ENCODE measurements at places on chromosomes 7 and 10.
A peak's percentile ranks its signal among the peaks of the same experiment; 100 is the strongest.

DNA sequence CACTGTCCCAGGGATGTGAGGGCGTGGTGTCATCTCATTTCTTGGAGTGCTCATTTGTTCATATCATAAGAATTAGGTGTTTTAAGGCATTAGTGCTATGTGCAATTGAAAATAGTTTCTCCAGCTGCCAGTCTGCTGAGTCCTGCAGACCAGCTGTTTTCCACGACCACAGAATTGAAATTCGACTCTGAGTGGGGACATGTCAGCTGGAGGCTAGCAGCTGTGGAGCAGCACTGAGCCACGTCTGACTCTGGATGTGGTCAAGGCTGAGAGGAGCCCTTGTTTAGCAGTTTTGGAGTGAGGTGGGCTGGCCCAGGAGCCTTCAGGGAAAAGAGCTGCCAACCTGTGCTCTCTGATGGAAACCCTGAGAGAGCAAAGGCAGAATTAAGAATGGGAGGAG is 156.3 kb upstream of the GRB10 start:
- DNase-seq, result no peak

- DNase-seq, result no peak
These were observed 156.8 kb upstream of the TNS3 start for GRCh38 chr7:47738563-47739166.

- DNase-seq, result peak; percentile 53
These were observed 40.6 kb downstream of the SEC23IP start for GRCh38 chr10:119933179-119933578.

DNA sequence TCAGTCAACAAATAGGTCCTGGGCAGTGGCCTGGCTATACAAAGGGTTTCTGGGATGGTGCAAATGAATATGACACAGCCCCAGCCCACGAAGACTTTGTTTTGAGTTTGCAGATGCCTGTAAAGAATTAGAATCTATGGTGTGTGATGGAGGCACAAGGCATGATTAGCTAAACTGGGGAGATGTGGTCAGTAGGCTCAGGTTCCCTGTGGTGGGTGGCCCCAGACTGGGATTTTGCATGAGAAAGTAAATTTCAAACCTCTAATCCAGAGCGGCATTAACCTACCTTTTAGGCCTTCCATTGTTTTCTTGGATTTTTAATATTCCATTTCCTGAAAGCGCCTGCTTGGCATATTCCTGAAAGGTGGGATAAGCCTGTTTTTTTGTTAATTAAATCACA is 6.4 kb upstream of the CPA5 start:
- DNase-seq, result no peak

GRCh38 chr7:100011516-100011915 is 3.9 kb upstream of the ZKSCAN1 start:
- DNase-seq, result no peak

DNA sequence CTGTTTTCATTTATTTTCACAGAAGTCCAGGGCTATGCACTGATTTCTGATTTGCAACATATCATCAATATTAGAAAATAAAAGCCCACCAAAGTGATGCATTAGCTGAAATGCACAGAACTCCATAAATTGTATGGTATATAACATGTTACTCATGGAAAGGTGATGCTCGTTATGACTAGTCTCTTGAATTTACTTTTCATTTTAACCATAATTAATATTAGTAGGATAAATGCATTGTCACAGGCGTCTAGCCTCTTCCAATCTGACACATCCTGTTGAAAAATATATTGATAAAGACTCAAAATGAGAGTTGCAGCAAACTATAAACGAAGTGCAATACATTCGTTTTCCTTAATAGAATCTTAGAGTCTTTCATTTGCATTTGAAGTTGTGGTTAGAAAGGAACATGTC is 92.4 kb downstream of the CPED1 start:
- no peak for DNase-seq

- DNase-seq, result no peak
These were observed 74.6 kb downstream of the CACUL1 start for GRCh38 chr10:118680197-118680596.

DNA sequence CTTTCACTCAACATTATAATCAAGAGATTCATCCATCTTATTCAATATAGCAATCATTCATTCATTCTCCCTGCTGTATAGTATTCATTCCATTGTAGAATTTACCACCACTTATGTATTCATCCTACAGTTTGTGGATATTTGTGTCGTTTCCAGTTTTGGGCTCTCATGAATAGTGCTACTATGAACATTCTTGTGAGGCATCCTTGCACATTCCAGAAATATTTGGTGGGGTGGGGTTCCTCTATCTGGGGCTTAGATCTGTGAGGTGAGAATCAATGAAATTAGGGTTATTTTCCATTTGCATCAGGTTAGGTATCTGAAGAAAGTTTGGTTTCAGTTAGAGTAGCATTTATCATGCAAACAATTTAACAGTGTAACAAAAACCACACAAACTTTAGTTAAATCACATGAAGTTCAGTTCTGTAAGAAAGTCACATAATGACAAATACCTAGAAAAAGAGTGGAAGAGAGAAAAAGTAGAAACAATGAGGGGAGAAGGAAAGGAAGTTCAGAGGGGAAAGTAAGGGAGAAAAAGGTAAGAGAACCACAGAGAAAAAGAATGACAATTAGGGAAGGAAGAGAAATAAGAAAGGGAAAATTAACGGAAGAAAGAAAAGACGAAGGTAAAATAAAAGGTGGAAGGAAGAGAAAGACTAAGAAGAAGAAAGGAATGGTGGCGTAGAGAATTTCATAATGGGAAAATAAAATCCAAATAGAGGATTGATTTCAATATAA is 25.3 kb upstream of the CBLL1 start:
- no peak for DNase-seq

GRCh38 chr10:120607016-120607709 is 150.1 kb downstream of the PLPP4 start:
- no peak for DNase-seq

DNA sequence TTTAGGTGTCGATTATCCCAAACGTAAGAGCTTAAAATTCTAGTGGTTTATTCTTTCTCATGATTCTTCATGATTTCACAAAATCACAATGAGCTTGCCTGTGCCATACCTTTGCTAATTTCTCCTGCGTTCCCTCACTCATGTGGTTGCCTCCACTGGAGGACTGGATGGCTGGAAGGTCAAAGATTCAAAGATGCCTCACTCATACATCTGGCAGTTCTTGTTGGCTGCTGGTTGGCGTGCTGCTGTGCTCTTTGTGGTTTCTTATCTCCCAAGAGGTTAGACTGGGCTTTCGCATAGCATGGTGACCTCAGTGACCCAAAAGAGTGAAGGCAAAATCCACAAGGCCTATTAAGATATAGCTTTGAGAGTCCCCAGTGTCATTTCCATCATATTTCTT is 877.6 kb upstream of the AUTS2 start:
- no peak for DNase-seq

GRCh38 chr10:71971311-71971731 is 7.1 kb downstream of the CHST3 start:
- DNase-seq, result no peak

DNA sequence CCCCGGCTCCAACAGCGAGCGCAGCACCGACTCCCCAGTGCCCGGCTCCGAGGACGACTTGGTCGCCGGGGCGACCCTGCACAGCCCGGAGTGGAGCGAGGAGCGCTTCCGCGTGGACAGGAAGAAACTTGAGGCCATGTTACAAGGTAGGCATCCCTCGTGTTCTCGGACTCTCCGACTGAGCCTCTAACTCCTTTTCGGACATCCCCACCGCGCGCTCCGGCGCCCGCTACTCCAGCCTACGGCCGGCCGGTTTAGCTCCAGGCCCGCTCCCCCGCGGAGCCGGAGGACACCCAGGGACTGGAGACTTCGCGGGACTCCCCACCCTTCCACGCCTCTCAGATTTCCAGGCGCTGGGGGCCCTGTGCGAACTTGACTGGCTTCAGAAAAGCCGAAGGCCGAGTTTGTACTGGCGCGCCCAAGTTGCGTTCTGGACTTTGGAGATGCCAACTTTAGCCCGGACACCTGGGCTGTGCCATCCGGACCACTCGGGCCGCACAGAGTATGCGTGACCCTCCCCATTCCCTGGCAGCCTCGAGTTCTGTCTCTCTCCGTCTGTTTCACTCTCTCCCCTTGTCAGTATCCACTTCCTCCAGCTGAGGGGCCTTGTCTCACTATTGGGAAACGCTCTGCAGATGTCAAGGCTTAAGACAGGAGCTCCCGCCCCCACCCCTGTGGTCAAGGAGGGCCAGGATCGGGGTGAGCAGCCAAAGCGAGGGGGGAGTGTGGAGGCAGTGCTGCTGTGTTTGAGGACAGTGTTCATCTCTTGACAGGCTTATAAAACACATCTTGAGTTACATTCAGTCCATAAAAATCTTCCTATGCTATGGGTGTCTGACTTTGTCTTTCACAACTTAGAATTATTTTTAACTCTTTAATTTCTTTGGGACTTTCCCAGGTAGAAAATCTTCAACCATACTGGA is 777 bp downstream of the BICC1 start:
- DNase-seq, result peak; percentile 19

DNA sequence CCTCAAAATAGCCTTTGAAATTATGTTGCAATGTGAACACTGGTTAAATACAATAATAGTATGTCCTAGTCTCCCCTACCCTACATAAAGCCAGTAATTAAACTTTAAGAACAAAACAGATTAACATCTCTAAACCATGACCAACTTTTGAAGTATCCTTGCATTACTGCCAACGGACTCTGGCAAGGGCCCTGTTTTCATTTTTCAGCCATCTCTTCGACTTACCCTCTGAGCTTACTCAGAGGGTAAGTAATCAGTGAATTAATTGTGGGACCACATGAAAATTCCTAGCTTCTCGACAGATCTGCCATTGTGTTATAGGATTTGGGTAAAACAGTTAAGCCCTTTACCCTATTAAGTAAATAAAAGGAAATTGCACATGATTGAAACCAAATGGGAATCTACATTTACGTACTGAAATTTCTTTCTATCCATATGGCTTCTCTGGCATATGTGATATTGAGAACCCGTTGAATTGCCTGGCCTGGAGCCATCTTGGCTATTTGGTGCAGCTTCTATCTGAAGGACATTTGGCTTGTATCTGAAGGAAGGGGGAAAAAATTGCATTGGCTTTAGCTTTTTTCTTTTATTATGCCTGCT is 39.6 kb downstream of the DYNC1I1 start:
- DNase-seq, result no peak

- DNase-seq, result no peak
These were observed 31.4 kb downstream of the ANK3 start for GRCh38 chr10:60358282-60358681.

- no peak for DNase-seq
These were observed 129.0 kb upstream of the C7orf33 start for GRCh38 chr7:148461392-148462179.

- DNase-seq, result no peak
These were observed 70.0 kb upstream of the FAM13C start for GRCh38 chr10:59432207-59432900.

DNA sequence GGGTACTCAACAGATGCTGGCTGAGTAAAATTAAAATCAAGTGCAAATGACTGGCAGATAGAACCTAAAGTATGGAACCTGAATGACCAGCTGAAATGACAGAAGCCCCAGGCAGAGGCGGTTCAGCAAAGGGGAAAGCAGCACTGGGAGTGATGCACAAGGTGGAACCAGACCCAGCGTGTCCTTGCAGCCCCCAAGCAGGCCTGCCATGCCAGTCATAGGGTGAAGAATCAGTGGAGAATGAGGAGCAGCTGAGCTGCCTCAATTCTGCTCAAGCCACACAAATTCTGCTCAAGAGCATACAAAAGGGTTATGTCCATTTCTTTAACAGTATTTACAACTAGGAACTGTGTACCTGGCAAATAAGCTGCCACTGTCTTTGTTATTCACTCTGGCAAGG is 8.7 kb downstream of the ACTR1A start:
- no peak for DNase-seq

DNA sequence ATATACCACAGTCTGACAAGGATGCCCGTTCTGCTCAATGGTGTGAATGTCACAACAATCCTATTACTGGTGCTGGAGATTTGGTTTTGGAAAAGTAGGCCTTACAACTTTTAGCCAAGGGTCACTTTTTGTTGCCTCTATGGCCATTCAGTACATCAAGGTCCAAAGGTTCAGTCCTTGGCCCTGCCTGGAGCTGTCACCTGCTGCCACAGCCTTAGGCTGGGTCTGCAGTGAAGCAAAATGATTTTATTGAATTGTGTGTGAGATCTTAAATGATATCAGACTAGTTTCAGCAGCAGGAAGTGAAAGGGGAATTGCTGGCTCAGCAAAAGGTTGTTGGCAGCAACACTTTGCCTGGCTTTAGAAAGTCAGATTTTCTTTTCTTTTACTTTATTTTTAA is 427.6 kb downstream of the THSD7A start:
- no peak for DNase-seq

GRCh38 chr10:20166096-20166675 is 350.0 kb downstream of the PLXDC2 start:
- no peak for DNase-seq

DNA sequence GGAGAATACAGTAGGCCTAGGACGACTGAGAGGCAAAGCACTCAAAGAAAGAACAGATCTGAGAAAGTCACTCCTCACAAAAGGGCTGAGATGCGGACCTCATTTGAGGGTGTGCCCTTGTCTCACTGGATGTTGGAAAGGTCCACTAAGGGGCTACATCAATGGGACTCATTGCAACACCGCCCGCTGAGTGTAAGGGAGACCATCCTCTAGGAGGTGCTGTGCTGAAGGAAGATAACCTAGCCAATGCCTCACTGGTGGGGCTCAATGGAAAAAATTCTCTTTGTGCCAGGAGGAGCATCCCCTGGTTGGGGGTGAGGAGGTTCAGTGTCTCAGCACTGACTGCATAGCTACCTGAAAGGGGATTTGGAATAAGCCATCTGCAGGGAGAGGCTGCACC is 758.7 kb upstream of the CELF2 start:
- DNase-seq, result no peak

GRCh38 chr7:104264285-104264684 is 56.5 kb upstream of the ORC5 start:
- peak; percentile 15 for DNase-seq

- DNase-seq, result no peak
These were observed 399.8 kb upstream of the NFE2L3 start for GRCh38 chr7:25752154-25752553.
